ENCODE measurements at places on chromosomes 2 and 18.

DNA sequence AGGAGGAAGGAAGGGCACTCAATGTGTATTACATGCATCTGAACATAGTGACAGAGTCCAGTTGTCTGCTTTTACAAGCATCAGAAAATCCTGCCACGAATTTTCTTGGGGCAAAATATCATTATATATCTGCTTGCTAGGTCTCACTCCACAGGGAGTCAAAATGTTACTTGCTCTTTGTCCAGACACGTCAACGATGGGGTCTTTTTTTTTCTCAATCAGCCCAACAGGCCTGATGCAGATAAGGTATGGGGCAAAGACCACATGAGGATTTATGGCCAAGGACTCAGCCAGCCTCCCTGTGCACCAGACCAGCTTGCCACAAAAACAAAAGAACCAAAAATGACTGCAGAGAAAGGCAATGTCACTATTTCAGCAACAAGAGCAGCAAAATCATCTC lies 323.4 kb upstream of the PKDCC start:
- DNase-seq: no peak

- DNase-seq: no peak
Observed at GRCh38 chr2:18797133-18797845, 207.9 kb upstream of the NT5C1B start.

DNA sequence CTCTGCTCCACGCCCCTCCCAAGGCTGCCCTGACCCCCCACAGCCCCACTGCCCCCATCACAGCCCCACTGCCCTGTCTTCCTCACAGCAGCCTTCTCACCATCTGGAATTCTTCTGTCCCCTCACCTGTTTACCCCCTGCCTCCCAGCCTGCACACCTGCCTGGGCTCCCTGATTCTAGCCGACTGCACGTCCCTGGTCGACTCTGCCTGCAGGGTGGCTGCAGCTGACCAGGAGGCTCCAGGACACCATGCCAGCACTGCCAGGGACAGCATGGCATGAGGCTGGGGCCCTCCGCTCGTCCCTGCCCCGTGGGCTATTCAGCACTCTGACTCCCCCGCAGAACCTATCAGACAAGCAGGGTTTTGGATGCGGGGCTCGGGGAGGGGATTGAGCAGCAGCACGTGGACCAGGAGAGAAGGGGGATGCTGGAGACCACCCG lies 254.1 kb downstream of the HDAC4 start:
- no peak for DNase-seq

GRCh38 chr2:102461188-102461587 lies 11.8 kb upstream of the SLC9A4 start:
- DNase-seq: no peak

- DNase-seq: no peak
Observed at GRCh38 chr2:104857262-104858005, 3.5 kb downstream of the POU3F3 start.

GRCh38 chr2:73103018-73103542 lies 9.7 kb downstream of the RAB11FIP5 start:
- DNase-seq: no peak

DNA sequence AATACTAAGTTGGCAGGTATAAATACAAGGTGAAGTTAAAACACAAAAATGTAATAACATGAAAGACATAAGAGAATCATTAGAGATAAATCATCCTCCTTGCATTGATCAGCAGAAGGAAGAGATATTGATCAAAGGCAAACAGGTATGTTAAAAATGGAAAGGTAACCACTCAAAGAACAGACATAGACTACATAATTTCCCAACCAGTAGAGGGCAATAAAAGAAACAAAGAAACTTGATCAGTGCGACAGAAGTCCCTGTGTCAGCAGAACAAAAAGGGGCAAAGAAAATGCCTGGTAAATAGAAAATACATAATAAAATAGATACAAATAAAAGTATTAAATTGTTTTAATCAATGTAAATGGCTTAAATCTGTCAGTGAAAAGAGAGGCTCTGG lies 53.6 kb downstream of the FAM228A start:
- DNase-seq: no peak

DNA sequence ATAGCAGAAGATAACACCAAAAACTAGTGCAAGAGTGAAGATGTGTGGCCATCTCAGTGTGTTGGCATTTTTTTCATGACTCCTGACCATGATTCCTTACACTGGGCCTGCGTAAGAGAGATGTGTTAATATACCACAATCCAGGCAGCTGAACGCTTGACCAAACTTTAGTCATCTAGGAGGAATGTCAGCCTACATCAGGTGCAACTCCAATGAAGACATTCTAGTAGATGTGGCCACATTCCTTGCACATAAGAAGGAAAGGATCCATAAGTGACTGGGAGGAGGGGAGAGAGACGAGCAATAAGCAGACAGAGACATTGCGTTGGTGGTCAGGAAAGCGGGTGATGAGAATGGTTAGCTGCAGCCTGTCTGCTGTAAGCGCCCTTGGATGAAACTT lies 42.6 kb downstream of the CYRIA start:
- DNase-seq: no peak

DNA sequence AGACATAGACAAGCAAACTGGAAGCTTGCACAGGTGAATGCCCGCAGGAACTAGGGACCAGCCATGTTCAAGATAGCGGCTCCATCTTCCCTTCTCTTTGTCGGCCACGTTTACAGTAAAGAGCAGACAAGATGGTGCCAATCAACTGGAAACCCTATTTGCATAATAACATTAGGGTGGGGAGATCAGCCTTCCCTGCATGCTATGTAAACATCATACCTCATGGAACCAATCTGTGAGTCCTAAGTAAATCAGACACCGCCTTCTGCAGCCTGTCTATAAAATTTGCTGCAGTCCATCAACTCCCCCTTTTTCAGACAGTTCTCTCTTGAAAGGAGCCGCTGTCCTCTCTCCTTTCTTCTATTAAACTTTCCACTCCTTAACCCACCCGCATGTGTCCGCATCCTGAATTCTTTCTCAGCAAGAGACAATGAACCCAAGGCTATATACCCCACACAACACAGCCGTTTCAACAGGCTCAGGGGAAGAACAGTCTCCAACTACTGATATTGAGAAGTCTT lies 384.4 kb downstream of the EIPR1 start:
- no peak for DNase-seq

DNA sequence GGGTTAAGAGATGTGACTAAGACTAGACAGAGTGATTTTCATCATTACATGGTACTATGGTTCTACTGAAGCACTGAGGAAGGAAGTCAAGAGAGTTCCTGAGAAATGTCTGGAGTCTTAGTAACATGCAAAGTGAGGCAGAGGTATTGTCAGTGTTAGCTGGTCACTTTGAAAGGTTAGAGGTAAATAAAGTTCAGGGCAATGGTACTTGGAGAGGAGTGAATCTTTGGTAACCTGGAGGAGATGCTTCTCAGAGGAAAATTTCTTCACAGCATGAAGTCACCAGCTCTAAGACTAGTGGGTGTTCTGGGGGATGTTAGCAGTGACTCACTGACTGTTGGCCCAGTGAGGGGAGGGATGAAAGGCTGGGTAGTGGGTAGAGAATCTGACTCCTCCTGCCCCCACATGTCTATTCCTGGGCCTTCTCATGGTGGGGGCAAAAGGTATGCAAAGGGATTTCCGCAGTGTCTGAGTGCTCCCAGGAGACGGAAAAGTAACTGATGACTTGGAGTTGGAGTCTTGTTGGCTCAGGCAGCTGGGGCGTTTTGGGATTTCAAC lies 23.3 kb upstream of the IL1RN start:
- DNase-seq: no peak

GRCh38 chr18:46678785-46679399 lies 21.9 kb upstream of the LOXHD1 start:
- peak; percentile 11 for DNase-seq

- DNase-seq: no peak
Observed at GRCh38 chr2:223054193-223054781, 2.3 kb downstream of the KCNE4 start.

DNA sequence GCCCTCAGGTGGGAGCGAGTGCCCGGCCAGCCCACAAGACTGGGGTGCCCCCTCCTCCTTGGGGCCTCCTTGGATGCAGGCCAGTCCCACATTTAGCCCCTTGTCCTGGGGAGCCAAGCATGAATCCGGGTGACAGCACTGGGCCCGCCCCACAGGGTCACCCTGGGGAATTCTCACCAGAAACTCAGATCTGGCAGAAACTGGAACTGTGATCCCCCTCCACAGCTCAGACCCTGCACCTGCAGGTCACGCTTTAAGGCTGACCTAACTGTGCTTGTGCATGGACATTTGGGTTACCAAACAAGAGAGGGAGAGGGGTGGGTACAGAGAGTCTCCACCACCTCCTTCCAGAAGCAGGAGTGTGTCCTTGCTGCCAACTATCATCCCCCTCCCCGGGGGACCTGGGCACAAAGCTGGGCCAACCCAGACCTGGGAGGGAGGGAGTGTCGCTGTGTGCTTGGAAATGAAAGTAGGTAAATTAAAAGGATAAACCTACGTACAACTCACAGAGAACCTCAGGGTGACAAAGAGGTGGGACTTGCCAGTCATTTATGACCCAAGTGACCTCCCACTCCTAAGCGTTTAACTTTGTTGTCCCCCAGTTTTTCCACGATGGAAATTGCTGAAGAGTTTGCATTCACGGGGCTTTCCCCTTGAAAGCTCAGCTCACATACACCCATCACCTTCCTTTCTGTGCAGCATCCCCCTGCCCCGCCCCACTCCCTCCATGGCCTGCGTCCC lies 9.1 kb downstream of the ITM2C start:
- DNase-seq: no peak

DNA sequence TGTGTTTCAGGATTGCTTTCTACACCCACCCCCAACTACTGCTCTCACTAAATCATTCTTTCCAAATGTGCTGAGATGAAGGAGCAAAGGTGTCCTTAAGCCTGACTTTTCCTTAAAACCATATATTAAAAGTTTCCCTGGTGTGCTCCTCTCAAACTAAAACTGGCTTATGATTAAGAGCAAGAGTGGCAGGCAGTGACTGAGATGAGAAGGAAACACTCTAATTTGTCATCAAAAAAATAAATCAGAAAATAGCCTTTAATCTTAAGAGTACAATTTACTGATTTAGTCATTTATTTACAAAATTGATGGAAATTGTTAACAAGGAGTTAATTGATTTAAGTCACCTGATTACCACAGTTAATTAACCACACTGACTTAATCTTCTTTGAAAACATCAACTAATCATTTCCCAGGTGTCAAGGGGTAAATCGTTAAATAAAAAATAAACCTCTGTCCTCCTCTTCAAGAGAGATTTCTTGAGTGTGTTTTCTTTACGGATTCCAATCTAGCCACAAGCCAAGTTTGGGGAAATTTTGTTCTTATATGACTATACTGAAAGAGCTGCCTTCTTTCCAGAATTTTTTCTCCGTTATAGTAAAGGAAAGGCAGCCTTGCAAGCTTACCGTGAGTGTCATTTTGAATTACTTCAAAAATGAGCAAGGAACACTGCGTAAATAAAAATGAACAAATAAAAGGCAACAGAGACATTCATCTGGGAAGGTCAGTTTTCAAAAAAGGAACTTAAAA lies 17.4 kb downstream of the LRP2 start:
- DNase-seq: no peak

GRCh38 chr2:188475945-188476344 lies 184.3 kb downstream of the GULP1 start:
- no peak for DNase-seq

GRCh38 chr2:221197225-221197856 lies 374.8 kb downstream of the EPHA4 start:
- DNase-seq: no peak

- DNase-seq: no peak
Observed at GRCh38 chr18:27213123-27213717, 28.1 kb upstream of the CHST9 start.

- DNase-seq: no peak
Observed at GRCh38 chr2:143684551-143685320, 555.5 kb downstream of the ARHGAP15 start.

GRCh38 chr2:55948176-55948923 lies 24.8 kb upstream of the EFEMP1 start:
- no peak for DNase-seq

DNA sequence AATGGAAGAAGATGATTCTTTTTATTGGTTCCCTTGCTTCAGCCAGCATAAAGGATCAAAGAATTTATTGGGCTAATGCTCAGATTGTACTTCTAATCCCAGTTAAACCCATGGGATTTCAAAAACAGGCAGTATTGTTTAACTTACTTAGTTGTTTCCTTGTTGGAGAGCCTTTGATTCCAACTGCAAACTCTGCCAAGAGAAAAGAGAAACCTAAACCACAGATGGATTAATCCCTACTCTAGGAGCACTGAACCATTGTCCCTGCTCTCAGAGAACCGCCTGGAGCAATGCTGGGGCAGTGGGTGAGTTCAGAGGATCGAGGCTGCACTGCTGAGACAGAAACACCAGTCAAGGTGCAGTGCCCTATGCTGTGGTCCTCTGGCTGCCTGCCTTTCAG lies 44.9 kb upstream of the SIGLEC15 start:
- DNase-seq: no peak

DNA sequence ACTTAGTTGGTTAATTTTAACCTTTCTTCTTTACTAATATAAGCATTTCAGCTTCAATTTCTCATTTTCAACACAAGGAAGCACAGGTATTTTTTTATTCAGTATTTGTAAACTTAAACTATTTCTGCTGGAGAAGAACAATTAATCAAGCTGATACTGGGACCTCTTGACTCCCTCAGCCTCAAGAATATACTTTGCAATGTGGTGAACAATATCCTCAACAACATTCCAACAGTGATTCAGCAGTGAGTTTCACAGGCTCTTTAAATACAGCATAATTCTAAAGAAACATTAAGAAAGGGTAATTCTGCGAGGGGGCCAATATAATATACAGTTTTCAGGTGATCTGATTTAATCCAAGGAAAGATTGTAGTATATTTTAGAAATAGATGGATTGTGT lies 10.0 kb downstream of the RAPGEF4 start:
- no peak for DNase-seq

DNA sequence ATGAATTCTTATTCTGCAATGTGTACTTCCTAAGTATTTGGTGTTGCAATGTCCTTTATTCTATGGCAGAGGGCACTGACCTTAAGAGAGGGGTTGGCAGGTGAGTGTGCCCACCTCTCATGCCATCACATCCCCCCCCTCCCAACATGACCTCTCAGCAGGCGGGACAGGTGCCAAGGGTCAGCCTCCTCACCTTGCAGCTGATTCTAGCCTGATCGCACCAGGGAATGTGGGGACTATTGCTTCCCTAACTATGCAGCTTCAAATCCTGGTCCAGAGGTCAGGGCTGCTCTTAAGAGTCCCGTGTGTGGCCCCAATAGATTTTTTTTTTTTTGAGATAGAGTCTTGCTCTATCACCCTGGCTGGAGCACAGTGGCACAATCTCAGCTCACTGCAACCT lies 9.5 kb downstream of the HJURP start:
- no peak for DNase-seq

DNA sequence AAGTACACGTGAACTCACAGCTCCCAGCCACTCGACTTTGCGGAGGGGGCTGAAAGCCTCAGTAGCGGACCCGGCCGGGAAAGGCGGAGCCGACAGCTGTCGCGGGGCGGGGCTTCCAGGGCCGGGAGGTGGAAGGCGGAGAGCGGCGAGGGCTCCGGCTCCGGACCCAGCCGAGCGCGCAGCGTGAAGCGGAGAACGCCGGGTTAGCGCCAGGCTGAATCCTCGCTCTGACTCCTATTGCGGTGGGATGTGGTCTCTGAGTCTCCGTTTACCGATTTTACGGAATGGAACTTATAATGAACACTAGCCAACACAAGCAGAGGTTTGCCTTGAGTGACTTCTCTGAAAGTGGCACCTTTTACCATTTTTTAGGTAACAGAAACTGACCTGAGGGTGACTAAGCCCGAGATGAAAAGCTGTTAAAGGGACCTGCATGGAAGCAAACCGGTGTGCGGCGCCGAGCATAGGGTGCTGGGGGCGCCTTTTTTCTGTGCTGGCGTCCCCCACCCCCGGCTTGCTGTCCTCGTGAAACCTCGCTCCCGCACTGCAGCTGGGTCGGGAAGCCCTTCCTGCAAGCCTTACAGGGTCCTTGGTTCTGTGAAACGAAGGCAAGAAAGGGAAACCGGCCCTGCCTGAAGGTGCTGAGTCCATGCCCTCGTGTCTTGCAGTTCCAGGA lies 72.9 kb downstream of the EN1 start:
- no peak for DNase-seq
